Naive thymus-derived CD4-positive, alpha-beta T cell (primary cell): ENCODE measurements at places on chromosomes 11 and 22. TPM values are rescaled to one million over a fixed set of nuclear protein-coding genes. Genes with fewer than 3 reads are reported as not detected.

The RAB3IL1 gene
- total RNA-seq = not detected

The CCDC73 gene
- total RNA-seq = not detected in 2 replicates

The OR2D2 gene
- total RNA-seq = not detected

DNA sequence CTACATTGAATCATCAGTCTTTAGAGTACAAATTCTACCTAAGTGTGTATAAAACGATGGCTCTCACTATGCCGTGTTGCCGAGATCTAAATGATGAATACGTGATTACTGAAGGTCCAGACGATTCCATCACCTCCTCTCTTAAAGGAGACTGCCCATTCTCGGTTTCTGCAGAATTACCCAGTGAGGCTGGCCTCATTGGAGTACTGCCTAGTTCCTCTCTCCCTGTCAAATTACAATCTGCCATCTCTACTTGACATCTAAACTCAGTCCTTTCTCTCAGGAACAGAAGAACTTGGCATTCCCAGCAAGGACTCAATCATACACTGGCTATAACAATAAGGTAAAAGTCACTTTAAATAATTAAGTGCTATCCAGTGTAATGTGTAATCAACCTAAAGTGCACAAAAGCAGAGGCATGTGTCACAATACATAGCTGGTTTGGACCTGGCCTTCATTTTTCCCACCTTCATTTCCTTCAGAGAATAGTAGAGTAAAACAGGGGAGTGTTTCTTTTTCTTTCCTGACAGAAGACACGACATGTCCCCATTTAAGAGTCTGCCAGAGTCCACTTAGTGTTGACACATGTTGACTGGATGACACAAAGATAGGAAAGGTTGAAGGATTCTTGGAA, 634.1 kb downstream of the LRRC4C start:
- H3K27me3 ChIP-seq = no peaks in the 10 kb centered on the region
- no peak overlapping the region for H3K27ac ChIP-seq
- no peaks in the 10 kb centered on the region for H3K36me3 ChIP-seq
- no peak overlapping the region for H3K4me3 ChIP-seq

DNA sequence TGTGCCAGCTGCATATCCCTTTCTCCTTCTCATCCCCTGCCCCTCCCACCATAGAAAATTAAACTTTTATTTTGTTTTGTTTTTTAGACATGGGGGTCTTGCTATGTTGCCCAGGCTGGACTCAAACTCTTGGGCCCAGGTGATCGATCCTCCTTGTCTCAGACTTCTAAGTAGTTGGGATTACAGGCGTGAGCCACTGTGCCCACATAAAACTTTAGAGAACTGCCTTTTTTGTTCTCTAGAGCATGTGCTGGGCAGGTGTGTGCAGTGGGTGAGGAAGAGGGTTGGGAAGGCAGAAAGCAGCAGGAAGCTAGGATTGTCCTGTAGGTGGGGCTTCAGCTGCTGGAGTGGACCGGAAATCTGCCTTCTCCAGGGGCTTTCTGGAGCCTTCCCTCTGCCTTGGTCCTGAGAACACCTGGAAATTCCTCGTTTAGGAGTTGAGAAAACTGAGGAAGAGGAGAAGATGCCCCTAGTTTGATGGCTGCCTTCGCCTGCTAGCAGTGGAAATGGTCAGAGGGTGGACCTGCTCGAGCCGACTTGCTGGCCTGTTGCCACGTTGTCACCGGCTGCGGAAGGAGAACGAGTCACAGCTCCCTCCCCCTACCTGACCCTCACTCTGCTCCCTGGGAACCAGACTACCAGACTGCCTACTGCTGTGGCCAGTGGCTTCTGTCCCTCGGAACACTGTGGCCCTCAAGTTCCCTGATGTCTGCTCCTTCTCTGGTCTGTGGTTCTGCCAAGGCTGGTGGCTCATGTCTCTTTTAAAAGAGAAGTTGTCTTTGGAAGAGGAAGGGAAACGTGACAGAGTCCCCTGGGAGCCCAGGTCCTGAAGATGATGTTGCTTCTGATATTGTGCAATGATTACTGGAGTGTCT, 4.0 kb downstream of the ST14 start:
- H3K4me3 ChIP-seq = no peak overlapping the region
- H3K36me3 ChIP-seq = no peaks in the 10 kb centered on the region
- H3K4me1 ChIP-seq = no peaks in the 10 kb centered on the region
